ENCODE measurements at places on chromosomes 16 and 17.
A peak's percentile ranks its signal among the peaks of the same experiment; 100 is the strongest.

- DNase-seq: no peak
Measured at GRCh38 chr17:58480090-58480489, 8.1 kb downstream of the HSF5 start.

- DNase-seq: no peak
Measured at GRCh38 chr17:6505425-6506142, 50.8 kb downstream of the PITPNM3 start.

DNA sequence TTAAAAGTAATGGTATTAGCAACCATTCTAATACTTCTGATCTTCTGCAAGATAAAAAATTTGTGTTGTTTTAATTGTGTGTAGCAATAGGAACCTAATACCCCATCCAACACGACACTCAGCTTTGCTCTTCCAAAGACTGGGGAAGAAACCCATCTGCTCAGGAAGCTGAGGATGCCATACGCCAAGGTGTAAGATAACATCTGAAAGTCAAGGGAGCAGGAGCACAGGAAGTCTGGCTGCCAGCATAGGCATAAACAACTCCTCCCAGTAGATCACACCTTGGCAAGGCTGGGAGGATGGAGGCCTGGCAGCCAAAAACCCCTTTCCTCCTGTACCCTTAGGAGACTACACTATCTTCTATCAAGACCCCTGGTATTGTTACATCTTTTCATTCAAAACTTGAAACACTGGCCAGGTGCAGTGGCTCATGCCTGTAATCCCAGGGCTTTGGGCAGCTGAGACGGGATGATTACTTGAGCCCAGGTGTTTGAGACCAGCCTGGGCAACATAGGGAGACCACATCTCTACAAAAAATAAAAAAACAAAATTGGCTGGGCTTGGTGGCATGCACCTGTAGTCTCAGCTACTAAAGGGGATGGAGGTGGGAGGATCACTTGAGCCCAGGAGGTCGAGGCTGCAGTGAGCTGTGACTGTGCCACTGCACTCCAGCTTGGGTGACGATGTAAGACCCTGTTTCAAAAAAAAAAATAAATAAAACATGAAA, 5.7 kb upstream of the SPHK1 start:
- DNase-seq: no peak

- DNase-seq: no peak
Measured at GRCh38 chr17:7404737-7405349, 946 bp upstream of the TMEM256 start.

DNA sequence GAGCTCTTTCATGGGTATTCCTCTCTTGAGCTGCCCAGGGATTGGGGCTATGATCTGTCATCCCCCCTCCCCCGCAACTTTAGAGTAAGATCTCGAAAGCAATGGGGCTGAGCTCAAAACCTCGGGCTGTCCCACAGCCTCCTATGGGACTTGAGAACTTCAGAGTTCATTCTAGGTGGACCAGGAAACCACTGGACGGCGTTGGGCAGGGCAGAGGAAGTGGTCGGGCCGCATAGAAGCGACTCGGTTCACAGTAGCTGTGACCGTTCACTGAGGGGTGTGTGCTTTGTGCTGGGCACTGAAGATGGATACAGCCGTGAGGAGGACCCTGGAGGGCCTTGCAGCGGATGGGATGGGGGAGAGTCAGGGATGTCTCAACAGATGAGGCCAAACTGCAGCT, 292.0 kb downstream of the CPPED1 start:
- no peak for DNase-seq

DNA sequence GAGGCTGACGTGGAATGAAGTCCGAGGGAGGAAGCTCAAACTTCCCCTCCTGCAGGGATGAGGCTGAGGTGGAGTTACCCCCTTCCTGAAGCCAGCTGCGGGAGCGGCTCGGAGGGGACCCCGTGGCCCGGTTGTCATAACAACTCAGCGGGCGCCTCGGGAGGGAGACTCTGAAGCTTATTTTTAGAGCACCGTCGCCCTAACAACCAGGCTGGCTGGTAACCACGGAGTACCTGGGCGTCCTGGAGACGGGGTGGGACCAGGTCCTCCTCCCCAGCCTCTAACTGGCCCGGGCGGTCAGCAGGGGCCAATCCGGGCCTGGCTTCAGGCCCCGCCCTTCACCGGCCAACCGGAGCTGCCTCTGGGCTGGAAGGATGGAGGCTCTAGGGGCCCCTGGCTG, 27.7 kb downstream of the NECAB2 start:
- DNase-seq: no peak

DNA sequence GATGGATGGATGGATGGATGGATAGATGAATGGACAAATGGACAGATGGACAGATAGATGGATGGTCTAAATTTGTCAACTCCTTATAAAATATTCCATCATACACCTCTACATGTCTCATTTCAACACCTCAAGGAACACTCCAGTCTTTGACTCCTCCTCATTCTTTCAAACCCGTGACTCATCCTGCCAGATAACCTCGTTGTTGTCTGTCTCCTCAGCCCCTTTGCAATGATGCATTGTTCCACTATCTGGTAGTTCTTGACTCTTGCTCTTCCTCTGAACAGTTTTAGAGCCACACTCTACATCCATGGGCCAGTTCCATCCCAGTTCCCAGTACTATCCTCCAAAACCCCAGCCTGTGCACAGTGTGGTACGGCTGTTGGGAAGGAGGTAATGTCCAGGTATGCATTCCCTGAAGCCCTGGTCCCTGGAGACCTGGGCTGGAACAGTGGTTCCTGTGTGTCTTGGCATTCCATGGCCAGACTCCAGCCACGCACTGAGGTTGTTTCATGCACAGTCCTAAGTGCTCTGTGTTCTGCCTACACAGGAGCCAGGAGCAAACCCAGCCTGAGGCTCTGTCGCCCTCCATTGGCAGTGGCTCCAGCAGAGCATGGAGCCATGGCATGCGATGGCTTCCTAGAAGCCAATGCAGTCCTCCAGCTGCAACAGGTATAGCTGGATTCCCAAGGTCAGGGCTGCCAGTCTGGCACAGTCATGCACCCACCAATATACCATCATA, 105.7 kb downstream of the C17orf67 start:
- DNase-seq: no peak

DNA sequence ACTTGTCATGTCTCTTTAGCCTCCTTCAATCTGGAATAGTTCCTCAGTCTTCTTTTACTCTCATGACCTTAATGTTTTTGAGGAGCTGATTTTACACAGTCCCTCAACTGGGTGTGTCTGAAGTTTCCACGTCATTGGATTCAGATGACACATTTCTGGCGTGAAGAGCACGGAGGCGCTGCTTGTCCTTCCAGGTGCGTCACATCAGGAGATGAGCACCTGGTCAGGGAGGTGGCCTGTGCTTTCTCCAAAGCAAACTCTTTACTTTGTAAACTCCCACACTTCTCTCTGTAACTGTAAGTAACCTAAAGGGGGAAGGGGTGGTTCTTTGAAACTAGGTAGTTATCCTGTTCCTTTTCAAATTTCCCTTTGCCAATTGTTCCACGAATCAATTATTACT, 52.5 kb upstream of the MNT start:
- DNase-seq: no peak

DNA sequence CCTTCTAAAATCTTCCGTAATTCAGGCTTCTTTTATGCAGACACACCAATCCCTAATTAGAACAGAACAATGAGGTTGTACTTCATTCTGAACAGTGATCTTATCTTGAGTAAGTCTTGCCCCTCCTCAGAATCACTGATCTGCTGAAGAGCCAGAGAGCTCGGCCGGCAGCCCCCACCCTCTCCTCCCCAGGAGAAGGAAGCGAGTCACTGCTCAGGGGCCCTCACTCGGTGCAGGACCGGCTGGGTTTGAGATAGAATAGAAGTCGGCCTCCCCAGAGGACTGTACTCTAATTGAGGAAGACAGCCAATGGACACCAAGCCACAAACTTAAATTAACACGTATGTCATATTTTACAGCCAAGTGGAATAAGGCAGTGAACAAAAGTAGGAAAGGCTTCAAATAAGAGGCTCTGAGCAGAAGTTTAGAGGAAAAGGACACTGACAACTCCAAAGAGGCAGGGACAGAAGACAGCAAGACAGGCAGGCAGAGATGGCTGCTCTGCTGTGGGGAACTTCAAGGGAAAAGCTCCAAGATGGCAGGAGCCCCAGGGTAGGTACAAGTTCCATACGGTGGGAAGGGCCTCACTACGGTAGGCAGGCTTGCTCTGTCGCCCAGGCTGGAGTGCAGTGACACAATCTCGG, 18.6 kb downstream of the CREBBP start:
- DNase-seq: no peak

DNA sequence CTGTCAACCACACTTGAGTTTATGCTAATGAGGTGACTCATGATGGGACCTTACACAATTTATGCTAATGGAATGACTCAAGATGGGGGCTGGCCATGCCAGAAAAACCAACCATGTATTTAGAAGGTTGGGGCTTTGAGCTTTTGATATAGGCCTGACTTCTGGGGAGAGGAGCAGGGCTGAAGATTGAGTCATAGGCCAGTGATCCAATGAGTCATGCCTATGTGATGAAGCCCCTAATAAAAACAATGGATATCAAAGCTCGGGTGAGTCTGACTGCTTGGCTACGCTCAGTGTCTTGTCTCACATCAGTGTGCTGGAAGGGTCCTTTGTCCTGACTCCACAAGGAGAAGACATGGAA, 7.3 kb downstream of the MFSD6L start:
- DNase-seq: no peak

GRCh38 chr16:81004646-81005353, 1.9 kb downstream of the CMC2 start:
- DNase-seq: peak; percentile 41

GRCh38 chr17:47713980-47714700, 18.9 kb upstream of the TBX21 start:
- DNase-seq: no peak

DNA sequence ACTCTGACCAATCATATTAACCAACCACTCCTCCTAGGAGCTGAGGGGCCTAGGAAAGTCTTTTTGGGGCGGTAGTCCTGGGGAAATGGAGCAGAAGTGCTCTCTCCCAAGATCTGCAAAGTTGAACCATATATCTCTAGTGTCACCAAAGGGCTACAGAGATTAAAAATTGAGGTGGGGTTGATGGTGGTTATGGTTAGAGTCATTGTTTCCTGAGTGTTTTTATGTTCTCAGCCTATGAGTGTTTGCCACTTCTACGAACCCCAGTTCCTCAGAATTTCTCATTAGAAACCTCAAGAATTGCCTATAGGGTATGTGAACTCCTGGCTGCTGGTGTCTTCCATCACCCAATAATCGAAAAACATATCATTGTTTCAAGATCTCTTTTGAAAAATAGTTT, 217.8 kb downstream of the CDRT15L2 start:
- no peak for DNase-seq

GRCh38 chr16:2372684-2373083, 32.2 kb upstream of the ABCA3 start:
- no peak for DNase-seq
